ENCODE measurements at places on chromosomes 4 and X.

GRCh38 chr4:101155945-101156344 is 191.4 kb downstream of the PPP3CA start:
- DNase-seq = no peak

- no peak for DNase-seq
Measured at GRCh38 chr4:94965852-94966251, 208.1 kb downstream of the BMPR1B start.

- no peak for DNase-seq
Measured at GRCh38 chrX:56099271-56099670, 132.9 kb upstream of the KLF8 start.

DNA sequence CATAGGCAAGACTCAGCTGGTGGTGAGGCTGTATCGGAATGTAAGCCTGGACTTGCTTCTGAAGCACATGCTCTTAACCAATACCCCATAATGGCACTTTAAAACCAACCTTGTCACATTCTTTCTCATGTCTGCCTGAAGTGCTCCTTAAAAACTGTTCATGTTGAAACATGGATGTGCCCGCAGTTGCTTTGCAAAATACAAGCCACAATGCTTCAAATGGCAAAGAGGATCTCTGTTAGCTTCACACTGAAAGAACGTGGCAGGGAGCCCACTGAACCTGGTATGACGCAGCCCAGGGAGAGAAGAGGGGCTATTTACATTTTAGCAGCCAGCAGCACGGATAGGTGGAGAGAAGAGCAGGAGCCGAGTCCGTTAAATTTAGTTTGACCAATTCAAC is 29.3 kb downstream of the SOD3 start:
- no peak for DNase-seq

DNA sequence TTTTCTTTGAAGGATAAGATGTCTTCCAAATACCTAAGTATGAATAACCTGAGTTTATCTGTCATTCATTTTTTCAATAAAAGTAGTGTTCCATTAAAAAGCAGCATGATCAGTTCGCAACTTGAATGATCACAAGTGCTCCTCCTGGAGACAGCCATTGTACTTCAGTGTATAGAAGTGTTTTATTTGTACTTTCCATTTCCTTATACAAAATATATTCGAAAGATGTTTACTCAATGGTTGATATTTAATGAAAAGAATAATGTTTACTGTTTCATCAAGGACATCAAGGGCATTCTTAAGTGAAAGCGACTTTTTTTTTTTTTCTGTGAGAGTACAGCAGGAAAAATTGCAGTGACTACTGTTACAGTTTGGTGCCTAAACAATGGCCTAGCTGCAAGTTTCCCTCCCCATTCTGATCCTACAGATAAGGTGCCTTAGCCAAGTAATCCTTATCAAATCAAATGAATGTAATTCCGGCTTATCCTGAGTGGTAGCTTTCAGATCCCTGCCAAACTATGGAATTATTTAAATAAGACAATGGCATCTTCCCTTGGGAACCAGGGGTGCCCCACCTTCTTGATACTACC is 69.0 kb upstream of the IL15 start:
- no peak for DNase-seq
